GM10248 (cell line): ENCODE measurements at places on chromosomes 4 and X.

GRCh38 chrX:51459125-51459524 lies 37.3 kb downstream of the NUDT11 start:
- no peak for DNase-seq

- no peak for DNase-seq
Measured at GRCh38 chrX:29792335-29792734, 423.0 kb upstream of the MAGEB2 start.

DNA sequence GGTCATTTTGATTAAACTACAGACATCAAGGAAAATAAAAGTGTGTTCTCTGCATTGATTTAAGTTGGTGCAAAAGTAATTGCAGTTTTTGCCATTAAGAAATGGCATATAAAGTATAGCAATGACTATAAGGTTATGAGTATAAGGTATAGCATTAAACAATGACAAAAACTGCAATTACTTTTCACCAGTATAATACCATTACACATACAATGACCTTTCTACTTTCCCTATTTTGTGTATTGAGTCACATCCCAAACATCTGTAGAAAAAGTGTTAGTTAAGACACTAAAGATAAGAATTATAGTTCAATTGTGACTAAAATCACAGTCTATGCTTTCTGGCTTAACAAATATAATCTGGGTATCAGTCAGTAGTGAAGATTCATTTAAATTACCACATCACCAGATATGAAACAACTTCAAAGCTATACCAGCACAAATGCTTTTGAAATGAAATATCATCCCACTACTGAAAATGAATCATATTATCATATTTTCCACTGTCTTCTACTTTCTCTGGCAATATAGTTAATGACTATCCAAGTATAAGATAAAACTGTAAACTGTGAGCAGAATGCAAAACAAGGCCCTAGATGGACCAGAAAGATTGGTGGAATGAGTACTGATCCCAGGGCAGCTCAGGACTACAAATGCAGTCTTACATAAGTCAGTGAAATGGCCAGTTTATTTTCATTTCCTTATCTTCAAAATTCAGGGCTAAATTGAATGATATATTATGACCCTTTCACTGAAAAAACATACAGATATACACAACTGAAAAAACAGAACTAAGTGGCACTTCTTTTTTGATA lies 241.1 kb downstream of the ANTXR2 start:
- DNase-seq = no peak

DNA sequence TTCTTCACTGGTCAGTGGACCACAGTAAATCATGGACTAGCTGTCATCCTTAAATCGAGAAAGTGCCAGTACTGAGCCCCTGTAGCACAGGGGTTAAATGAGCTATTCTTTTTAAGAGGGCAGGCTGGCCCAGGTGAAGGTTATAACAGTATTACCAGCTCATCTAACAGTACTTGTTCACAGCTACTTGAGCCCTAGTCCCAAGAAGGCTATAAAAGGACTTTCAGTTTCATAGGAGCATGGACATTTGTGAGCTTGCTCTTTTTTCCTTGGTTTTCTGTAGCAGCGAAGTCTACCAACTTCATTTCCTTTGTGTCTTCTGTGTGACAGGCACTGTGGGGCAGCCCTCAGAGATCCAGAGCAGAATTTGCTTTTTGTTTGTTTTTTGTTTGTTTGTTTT lies 61.0 kb downstream of the ARX start:
- no peak for DNase-seq

- no peak for DNase-seq
Measured at GRCh38 chrX:79146640-79147390, 2.3 kb downstream of the GPR174 start.

GRCh38 chrX:134847133-134847532 lies 143.7 kb upstream of the SMIM10 start:
- DNase-seq = no peak

DNA sequence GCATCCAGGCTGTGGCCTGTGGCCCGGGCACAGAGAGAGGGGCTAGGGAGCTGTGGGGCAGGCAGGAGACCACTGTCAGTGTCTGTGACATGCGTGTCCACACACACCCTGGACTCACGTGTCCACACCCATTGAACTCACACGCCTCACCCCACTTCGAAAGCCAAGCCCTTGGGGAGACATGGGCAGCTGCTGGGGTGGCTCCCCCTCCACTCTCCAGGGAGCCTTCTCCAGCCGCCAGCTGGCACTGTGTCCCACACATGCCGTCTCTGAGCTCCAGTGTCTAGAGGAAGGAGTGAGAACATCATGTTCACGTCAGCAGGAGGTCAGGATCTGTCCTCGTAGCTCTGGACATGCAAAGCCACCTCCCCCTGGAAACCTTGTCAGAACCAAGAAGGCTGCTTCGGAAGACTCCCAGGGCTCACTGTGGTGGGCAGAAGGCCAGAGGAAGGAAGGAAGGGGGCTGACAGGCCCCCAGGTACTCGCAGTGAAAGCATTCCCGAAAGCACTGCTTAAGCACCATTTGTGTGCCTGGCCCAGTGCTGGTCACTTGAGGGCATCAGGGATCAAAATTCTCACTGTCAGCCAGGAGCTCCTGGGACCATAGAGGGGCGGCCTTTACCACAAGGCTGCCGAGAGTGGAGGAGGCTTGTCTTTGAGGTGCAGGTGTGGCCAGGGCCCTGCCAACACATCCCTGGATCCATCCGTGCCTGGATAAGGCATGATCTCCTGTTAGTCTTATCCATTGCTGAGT lies 61.4 kb downstream of the HTRA3 start:
- no peak for DNase-seq

GRCh38 chr4:68717999-68718398 lies 47.5 kb upstream of the UGT2B15 start:
- DNase-seq = no peak

DNA sequence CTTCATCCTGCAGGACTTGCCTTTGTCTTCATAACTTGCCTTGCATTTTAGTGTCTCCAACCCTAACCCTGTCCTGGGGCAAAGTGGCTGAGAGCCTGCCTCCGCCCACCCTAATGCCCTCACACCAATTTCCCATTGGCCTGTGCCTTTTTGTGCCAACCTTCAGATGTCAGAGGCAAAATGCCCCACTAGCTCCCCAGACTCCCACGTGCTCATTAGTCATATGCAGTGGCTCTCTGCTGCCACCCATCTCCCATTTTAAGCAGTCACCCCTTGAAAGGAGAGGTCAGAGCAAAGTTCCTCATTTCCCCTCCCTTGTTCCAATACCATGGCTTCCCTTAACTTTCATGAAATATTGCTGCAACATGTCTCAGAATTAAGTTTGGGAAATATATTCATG lies 74.8 kb upstream of the PASD1 start:
- peak; percentile 30 for DNase-seq

GRCh38 chr4:109846395-109847098 lies 1.4 kb upstream of the LRIT3 start:
- no peak for DNase-seq

DNA sequence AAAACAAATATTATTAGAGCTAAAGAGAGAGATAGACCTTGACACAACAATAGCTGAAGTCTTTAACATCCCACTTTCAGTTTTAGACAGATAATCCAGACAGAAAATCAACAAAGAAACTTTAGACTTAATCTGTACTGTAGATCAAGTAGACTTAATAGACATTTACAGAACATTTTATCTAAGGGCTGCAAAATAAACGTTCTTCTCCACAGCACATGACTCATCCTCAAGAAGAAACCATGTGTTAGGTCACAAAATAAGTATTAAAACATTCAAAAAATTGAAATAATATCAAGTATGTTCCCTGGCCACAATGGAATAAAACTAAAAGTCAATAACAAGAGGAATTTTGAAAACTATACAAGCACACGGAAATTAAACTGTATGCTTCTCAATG lies 1510.3 kb upstream of the PCDH10 start:
- no peak for DNase-seq

DNA sequence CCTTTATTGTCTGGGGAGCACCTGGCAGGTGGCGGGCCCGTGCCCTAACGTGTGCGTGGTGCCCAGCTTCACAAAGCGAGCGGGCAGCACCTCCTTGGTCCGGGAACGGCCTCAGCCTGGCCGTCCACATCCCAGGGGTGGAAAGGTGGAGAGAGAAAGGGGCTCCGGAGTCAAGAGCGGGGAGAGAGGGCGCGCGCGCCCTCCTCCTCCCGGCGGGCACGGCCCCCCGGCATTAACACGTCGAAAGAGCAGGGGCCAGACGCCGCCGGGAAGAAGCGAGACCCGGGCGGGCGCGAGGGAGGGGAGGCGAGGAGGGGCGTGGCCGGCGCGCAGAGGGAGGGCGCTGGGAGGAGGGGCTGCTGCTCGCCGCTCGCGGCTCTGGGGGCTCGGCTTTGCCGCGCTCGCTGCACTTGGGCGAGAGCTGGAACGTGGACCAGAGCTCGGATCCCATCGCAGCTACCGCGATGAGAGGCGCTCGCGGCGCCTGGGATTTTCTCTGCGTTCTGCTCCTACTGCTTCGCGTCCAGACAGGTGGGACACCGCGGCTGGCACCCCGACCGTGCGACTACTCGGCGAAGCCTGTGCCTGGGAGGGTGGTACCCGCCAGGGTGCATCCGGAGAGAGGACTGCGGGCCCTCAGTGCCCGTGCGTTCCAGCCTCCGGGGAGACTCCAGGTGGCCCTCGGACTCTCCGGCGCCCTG lies at the start of gene KIT:
KIT (plus strand) TSS at position 407 of the 701 bp plus-strand sequence; CDS start at position 465, 58 bp downstream.
- peak; percentile 17 for DNase-seq

GRCh38 chrX:150293311-150294013 lies 69.7 kb upstream of the MAMLD1 start:
- DNase-seq = no peak

DNA sequence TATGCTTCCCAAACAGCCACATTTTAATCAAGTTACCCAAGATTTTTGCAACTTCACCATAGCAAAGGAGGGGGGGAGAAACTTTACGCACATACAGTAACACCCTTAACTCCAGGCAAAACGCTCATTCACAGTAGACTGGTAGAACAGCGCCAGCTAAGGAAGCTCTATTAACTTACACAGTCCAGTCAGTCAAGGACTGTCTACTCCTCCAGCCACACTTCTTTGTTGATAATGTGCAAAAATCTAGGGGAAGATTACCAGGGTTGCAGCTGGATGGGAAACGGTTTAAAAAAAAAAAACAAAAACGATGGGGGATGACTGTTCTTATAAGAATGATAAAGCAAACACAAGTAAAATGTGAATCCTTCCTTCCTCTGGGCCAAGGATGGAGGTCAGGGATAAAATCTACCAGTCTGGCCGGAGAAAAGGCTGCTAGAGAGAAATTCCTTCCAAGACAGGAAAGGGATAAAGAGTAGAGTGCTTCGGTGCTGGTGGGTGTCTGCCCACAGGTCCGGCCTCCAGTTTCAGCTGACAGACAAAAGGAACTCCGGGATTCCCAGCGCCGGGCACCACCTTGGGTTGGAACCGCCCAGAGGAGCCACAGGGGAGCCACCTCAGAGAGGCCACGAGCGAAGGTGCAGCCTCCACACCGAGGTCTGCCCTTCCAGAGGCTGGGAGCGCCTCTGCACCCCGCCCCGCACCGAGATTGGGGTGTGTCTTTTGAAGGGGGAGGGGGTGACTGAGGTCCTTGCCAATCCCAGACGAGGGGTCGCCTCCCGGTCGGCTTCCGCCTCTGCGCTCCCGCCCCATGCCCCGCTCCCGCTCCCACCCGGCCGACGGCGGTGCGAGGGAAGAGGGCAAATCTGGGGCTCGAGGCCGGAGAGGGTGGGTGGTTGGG lies 811 bp downstream of the ANKRD50 start:
- peak; percentile 18 for DNase-seq

- peak; percentile 24 for DNase-seq
Measured at GRCh38 chr4:52376132-52376704, 282.9 kb downstream of the USP46 start.
